ENCODE measurements at places on chromosomes 11 and 22.

GRCh38 chr11:7499081-7499480, 13.8 kb downstream of the OLFML1 start:
- no peak for DNase-seq

DNA sequence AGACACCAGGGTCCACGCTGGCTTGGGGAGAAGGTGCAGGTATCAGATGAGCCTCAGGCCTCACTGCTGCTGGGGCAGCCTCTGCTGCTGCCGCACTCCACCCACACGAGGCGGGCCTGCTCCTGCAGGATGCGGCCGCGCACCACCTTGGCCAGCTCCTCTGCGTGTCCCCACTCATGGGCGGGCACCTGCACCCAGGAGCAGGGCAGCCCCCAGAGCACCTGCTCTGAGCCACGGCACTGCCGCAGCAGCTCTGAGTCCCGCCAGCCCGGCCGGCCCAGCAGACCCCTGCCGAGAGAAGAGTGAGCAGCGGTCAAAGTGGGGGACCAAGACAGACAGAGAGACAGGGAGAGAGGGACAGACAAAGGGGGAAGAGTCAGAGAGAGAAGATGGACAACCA, 4.9 kb upstream of the MFNG start:
- DNase-seq = no peak

GRCh38 chr22:21858025-21858764, 9.2 kb downstream of the MAPK1 start:
- no peak for DNase-seq

GRCh38 chr11:95795627-95796295, 5.5 kb downstream of the CEP57 start:
- DNase-seq = peak; percentile 21

- DNase-seq = no peak
These were observed 56.6 kb upstream of the WNT7B start for GRCh38 chr22:46033256-46034200.

DNA sequence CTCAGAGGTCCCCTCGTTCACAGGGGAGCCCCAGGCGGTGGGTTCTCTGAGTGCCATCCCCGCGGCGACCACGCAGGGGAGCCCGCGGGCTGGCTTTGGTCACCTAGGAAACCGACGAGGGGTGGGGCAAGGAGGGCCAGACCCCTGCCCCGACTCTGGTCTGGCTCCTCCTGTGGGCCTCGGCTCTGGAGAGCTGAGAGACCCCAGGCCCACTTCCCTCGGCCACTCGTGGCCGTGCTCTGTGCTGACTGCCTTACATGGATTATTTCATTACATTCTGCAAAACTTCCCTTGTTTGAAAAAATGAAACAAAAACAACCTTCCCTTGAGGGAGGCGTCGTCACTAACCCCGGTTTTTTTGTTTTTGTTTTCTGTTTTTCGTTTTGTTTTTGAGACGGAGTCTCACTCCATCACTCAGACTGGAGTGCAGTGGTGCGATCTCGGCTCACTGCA, 15.1 kb upstream of the CYTH4 start:
- DNase-seq = no peak

Data from NCI-H748 treated with DMSO at 0.1 percent for 48 hours (cell line).